Left ventricle myocardium superior (tissue), 1 donor: ENCODE measurements at places on chromosomes 1 and 21. TPM values are rescaled to one million over a fixed set of nuclear protein-coding genes. Genes with fewer than 3 reads are reported as not detected.

CLCNKB gene
- total RNA-seq, result 2.1 TPM

ZNF648 gene
- total RNA-seq, result not detected

SPRR2B gene
- total RNA-seq, result not detected

PDC gene
- total RNA-seq, result not detected

CACYBP gene
- 92.5 TPM for total RNA-seq

PCNX2 gene
- 1.3 TPM for total RNA-seq

LCE1F gene
- not detected for total RNA-seq

UTS2 gene
- total RNA-seq, result not detected

WNT3A gene
- not detected for total RNA-seq
